AG09309 (cell line): ENCODE measurements at places on chromosomes 1 and 21.

GRCh38 chr1:27301052-27301422, 20.9 kb upstream of the TMEM222 start:
- DNase-seq, result no peak

DNA sequence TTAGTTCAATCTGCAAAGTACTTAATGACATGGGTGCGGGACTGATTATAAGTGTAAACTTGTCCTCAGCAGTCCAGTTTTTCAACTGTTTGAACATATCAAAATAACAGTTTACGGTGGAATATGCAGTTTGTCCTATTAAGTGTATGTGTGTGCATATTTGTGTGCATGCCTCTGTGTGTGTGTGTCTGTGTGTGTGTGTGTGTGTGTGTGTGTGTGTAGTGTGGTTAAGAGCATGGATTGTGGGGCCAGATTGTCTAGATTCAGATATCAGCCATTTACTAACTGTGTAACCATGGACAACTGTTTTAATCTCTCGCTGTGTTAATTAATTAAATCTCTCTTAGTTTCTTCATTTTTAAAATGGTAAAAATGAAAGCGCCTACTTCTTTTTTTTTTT, 39.0 kb downstream of the NEXN start:
- no peak for DNase-seq

DNA sequence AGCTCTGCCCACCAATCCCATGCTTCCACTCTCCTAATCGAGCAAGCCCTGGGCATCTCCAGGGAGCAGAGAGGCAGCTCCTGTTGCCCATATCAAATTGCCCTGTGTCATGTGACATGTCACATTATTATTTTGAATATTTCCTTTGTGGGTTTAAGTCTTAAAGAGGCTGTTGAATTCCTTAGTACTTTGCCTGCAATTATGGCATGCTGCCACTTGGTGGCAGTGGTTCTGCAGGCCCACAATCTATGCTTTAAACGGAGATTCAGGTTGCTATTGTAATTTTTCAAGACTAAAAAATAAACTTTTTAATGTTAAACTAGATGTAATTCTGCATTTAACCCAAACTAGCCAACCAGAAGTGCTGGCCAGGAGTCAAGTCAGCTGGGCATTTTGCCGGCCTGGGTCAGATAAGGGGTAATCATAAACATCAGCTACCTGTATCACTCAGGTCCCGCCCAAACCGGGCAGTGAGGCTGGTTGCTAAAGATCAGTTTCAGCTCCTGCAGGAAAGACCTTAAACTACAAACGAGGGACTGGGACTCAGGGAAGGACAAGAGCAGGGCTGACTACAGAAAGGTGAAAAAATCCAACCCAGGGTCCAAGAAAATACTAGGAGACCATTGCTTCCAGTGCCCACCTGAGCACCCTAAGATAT, 37.3 kb upstream of the ARHGEF16 start:
- DNase-seq, result no peak

- DNase-seq, result no peak
Observed at GRCh38 chr1:175078629-175079028, 11.0 kb downstream of the TNN start.

DNA sequence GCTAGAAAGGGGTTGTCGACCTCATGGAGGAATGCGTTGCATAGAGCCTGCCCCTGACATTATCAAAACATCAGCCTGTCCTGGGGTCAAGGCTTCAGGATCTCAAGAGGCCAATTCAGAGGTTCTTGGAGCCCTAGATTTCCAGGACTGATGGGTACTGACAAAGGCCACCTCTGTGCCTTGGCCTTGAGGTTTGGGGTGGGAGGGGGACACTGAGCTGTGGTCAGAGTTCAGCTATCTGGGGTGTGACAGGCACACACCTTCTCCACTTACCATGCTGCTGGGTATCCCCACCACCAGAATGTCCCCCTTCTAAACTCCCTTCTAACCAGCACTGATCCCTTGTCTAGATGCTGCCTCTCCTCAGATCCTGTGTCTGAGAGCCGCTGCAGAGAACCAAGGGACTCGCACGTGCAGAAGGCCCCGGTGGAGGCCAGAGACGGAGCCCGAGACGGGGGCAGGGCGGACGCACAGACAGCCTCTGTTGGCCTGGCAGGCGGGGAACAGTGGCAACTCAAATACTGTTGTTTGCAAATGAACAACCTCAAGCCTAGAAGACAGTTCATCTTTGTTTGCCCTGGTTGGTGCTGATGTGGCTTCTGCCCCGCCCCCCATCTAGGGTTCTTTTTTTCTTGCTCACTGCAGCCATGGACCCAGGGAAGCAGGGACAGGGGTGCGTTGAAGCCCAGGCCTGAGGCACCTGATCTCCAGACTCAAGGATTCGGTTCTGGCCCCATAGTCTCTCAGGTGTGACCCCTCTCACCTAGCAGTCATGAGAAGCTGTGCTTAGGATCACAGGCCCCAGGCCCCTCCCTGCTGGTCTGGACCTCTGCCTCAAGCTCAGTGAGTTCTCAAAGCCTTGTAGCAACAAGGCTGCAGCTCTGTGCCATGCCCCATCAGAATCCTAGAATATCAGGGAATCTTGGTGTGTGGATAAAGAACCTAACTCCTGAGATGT, 28.1 kb upstream of the CSF1 start:
- no peak for DNase-seq

DNA sequence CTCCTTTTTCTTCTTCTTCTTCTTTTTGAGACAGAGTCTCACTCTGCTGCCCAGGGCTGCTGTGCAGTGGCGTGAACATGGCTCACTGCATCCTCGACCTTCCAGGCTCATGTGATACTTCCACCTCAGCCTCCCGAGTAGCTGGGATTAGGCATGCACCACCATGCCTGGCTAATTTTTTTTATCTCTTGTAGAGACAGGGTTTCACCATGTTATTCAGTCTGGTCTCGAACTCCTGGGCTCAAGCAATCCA, 13.0 kb upstream of the PADI1 start:
- no peak for DNase-seq

GRCh38 chr1:66764994-66765578, 12.8 kb downstream of the DYNLT5 start:
- peak; percentile 34 for DNase-seq

DNA sequence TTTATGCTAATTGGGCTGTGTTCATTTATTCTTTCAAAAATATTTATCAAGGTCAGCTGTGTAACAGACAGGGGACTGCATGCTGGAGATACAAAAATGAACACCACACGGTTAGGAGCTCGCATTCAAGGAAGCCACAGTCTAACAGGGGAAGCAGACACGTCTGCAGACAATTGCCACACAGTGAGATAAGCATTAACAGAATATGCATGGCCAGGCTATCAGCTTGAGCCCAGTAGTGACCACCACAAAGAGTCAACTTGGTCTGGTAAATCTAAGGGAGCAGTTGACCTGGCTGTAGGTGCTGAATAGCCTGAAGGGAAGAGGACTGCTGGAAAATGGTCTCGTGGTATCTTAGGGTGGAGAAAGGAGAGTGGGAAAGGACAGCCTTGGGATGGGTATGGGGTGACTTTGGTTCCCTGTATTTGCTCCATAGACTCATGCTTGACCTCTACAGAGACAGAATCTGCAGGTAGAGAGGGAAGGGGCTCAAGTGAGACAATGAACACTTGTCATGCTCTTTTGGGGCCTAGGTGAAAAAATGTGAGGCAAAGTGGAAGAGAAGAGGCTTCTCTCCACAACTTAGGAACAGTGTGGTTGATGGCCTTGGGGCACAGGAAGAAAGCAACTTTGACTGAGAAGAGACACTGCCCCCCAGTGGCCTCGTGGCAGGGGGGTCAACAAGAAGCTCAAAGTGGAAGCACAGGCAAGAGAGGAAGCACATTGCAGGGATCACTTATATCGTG, 7.6 kb upstream of the NPL start:
- no peak for DNase-seq

- DNase-seq, result no peak
Observed at GRCh38 chr1:211610779-211611556, 32.0 kb upstream of the SLC30A1 start.

DNA sequence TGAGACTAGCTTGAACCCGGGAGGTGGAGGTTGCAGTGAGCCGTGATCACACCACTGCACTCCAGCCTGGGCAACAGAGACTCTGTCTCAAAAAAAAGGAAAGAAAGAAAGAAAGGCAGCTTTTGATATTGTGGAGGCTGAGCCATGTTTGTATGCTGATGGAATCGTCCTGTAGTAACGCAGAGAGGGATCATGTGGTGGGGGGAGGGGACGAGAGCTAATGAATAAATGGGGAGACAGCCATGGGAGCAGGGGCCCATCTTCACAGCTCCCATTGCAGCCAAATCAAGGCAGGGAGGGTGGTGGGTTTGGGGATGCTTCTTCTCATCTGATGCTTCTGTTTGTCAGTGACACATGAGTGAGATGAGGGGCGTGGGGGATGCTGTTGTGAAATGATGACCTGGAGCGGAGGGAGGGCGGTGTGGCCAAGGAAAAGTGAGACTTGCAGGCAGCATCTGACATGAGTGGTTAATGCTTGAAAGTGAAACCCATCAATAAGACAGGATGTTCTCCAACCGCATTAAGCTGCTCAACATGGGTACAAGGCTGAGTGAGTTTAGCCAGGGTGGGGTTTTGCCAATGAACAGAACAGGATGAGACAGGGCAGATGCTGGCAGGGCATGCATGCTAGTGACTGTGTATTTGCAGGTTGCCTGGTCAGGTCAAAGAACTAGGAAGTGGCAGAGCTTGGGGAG, 16.7 kb downstream of the SPATA21 start:
- DNase-seq, result no peak

- DNase-seq, result no peak
Observed at GRCh38 chr1:72371259-72372035, 89.1 kb upstream of the NEGR1 start.

- DNase-seq, result peak; percentile 13
Observed at GRCh38 chr1:61951731-61952580, 209.7 kb downstream of the PATJ start.

- DNase-seq, result no peak
Observed at GRCh38 chr1:166933633-166934032, 41.7 kb downstream of the ILDR2 start.

- no peak for DNase-seq
Observed at GRCh38 chr21:42768324-42769121, 110.8 kb downstream of the WDR4 start.

GRCh38 chr1:183416850-183417771, 1.1 kb downstream of the NMNAT2 start:
- no peak for DNase-seq

DNA sequence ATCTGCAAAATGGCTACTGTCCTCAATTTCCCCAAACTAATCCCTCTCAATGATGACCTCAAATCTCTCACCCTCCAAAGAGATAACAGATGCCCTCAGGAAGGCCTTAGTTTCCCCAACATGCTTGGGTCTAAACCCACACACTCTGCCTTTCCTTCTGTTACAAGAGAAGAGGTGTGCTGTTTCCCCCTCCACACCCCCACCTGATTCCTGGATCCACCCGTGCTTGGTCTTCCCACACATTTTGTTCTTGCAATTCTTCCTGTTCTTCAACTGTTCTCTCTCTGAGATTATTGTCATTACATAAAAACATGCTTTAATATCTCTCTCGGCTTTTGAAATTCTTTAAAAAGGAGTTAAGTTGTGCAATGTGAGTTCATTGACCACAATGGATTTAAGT, 5.7 kb upstream of the CBR3 start:
- DNase-seq, result no peak

DNA sequence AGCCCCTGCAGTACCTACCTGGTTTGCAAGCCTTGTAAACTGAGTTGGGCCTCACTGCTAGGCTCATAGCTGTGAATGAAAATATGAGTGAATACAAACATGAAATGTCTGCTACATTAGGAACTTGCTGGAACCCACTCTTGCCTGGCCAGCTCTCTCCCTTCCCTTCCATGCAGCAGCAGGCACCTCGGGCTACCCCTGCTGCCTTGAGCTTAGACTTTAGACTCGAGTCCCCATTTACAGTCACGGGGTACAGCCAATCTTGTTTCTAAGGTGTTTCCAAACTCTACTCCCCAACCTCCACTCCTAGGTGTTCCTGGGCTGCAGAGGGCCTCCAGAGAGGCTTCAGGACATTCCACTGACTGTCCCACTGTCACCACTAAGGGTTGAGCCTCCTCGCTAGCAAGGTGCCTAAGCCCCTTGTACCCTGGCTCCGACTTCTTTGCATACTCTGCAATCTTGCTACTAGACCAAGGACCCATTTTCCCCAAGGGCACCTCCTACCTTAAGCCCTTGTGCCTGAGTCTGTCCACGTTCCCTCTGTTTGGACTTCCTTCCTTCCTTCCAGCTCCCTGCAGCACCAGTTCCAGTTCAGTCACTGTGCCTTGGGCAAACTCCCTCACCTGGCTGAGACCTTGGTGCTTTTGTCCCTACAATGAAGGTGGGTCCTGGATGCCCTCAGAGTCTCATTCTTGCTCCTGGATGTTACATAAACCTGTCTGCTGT, 36.9 kb downstream of the CDK18 start:
- no peak for DNase-seq

DNA sequence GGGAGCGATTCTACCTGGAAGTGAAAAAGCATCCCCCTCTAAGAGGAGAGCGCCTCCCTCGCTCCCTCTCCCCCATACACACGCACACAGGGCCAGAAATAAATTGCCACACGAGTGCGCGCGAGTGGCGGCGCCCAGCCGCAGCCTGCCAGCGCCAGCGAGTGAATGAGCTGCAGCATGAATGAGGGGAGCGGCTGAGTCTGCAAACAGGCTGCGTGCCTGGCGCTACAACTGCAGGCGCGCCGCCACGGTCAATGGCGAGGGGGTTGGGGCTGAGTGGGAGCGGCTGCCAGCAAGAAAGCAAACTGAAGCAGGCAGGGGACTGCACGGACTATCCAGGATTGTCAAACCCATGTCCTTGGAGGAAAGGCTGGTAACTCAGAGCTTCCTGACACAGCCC, 2.2 kb downstream of the CAMK1G start:
- no peak for DNase-seq

DNA sequence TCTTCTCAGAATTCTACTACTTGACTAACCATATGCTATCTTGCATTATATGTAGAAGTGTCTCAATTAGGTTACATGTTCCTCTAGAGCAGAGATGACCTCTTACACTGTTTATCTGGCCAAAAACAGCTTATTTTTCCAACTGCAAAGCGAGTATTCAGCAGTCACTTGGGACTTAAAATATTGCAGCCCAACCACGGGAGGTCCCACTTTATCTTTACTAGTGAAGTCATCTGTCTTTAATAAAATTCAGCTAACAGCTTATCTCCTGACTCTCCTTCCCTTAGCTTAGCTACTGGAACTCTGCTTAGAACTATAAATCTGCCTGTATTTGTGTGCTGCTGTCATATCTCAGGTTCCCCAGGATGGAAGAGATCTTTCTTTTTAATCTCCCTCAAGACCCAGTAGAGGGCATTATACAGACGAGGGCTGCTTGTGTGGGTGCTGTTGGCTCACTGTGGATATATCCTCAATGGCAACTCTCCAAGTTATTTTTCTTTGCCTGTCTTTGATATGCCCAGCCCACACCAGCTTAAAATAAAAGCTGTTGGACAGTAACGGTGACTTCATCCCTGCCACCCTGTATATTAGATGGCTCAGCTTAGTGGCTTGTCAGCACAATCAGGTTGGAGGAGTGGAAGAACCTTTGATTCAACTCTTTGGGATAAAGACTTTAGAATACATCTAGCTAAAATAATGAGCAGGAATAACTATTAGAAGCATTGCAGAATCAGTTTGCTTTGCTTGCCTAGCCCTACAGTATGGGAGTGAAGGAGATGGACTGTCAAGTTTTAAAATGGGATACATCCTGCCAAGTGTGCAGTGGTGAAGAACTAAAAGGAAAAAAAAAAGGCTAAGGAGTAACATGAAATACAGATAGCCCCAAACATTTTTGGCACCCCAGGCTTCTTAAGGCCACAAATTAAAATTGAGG, 9.6 kb downstream of the ENSA start:
- DNase-seq, result peak; percentile 61
